ENCODE measurements at places on chromosomes 1 and 21. TPM values are rescaled to one million over a fixed set of nuclear protein-coding genes. Genes with fewer than 3 reads are reported as not detected.
A peak's percentile ranks its signal among the peaks of the same experiment; 100 is the strongest.

- H3K27me3 ChIP-seq = no peaks in the 10 kb centered on the region
- DNase-seq = no peak
- H3K4me3 ChIP-seq = no peak overlapping the region
- H3K4me1 ChIP-seq = no peaks in the 10 kb centered on the region
- H3K36me3 ChIP-seq = no peaks in the 10 kb centered on the region
Observed at GRCh38 chr1:237226177-237226944, 184.4 kb downstream of the RYR2 start.

GRCh38 chr21:45234965-45235364 is 52.7 kb downstream of the POFUT2 start:
- DNase-seq = no peak
- H3K4me1 ChIP-seq = no peaks in the 10 kb centered on the region

DNA sequence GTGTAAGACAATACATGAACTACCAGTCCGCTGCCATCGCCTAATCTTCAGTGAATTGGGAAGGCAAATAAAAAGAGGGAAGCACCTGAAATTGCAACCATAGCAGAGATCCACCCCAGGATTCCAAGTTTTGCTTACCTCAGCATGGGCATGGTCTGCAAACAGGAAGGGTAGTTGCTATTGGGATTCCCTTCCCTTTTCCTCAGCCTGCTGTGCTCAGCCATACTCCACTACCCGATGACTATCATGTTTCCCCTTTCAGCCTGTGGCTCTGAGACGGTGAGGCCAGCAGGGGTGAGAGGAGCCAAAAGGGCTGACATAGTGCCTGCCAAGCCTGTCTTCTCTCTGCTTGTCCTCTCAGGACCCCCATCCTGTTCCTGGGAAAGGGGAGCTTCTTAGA is 64.2 kb downstream of the GPR137B start:
- no peak overlapping the region for H3K27ac ChIP-seq
- H3K27me3 ChIP-seq = no peaks in the 10 kb centered on the region
- H3K36me3 ChIP-seq = no peaks in the 10 kb centered on the region
- no peak for DNase-seq

- peak overlapping the region; percentile 19 for H3K4me3 ChIP-seq
- no peak for DNase-seq
- no peaks in the 10 kb centered on the region for H3K36me3 ChIP-seq
- no peaks in the 10 kb centered on the region for H3K27me3 ChIP-seq
- no peak overlapping the region for H3K27ac ChIP-seq
Observed at GRCh38 chr1:196877964-196878363, 9.9 kb upstream of the CFHR4 start.

DNA sequence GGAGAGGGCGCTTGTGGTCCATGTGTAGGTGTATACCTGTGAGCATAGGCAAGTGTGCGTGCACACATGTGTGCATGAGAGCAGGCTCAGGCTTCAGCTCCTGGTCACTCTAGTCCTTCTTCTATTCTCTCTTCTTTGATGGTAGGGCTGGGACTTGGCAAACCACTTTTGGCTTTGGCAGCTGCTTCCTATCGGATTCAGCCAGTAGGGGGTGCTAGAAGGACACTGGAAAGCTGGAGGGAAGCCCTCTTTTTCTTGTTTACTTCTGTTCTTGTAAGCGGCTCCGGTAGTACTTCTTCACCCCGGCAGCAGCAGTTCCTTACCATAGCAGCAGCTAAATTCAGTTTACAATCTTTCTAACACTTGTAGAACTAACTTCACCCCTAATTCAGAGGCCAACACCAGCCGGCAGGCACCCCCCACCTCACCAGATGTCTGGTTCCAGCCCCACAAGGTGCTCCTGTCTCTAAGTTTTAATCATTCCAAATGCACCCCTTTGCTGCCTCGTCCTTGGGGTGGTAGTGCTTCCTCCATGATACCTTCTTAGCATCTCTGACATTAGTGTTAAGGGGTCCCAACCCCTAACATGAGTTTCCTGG is 25.1 kb downstream of the NENF start:
- no peak for DNase-seq
- H3K4me1 ChIP-seq = peaks cover 14% of the 10 kb centered on the region
- no peak overlapping the region for H3K4me3 ChIP-seq
- no peaks in the 10 kb centered on the region for H3K36me3 ChIP-seq

GRCh38 chr1:32825181-32825580 is 7.7 kb downstream of the S100PBP start:
- H3K27ac ChIP-seq = no peak overlapping the region
- no peak for DNase-seq
- peaks cover 8% of the 10 kb centered on the region for H3K4me1 ChIP-seq
- no peaks in the 10 kb centered on the region for H3K27me3 ChIP-seq
- no peak overlapping the region for H3K4me3 ChIP-seq
- H3K36me3 ChIP-seq = peaks cover 49% of the 10 kb centered on the region

GRCh38 chr1:3834701-3835100 is 22.3 kb downstream of the CEP104 start:
- no peaks in the 10 kb centered on the region for H3K27me3 ChIP-seq
- H3K4me3 ChIP-seq = no peak overlapping the region
- H3K4me1 ChIP-seq = no peaks in the 10 kb centered on the region
- no peak overlapping the region for H3K27ac ChIP-seq

DNA sequence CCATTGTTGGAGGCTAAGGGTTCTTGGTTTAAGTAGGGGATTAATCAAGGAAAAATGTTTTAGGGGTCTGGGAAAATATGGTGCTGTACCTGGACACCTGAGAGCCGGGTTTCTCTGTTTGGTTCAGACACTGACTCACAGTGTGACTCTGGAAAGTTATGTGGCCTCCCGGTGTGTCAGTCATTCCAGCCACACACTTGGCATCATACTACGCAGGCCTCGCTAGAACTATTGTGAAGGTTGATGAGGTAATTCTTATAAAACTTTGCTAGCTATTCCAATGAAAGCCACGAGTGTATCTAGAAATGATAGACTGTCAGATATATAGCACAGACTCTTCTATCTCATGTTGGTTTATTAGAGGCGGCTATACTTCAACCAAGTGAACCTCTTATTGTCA is 4.8 kb upstream of the CAMSAP2 start:
- peaks cover 6% of the 10 kb centered on the region for H3K4me1 ChIP-seq
- no peaks in the 10 kb centered on the region for H3K36me3 ChIP-seq
- H3K27me3 ChIP-seq = no peaks in the 10 kb centered on the region

GRCh38 chr1:206925106-206925736 is 3.5 kb upstream of the FCMR start:
- DNase-seq = peak; percentile 83
- no peaks in the 10 kb centered on the region for H3K36me3 ChIP-seq
- H3K27ac ChIP-seq = no peak overlapping the region
- H3K4me3 ChIP-seq = no peak overlapping the region
- H3K4me1 ChIP-seq = peaks cover 42% of the 10 kb centered on the region
- H3K27me3 ChIP-seq = no peaks in the 10 kb centered on the region

DNA sequence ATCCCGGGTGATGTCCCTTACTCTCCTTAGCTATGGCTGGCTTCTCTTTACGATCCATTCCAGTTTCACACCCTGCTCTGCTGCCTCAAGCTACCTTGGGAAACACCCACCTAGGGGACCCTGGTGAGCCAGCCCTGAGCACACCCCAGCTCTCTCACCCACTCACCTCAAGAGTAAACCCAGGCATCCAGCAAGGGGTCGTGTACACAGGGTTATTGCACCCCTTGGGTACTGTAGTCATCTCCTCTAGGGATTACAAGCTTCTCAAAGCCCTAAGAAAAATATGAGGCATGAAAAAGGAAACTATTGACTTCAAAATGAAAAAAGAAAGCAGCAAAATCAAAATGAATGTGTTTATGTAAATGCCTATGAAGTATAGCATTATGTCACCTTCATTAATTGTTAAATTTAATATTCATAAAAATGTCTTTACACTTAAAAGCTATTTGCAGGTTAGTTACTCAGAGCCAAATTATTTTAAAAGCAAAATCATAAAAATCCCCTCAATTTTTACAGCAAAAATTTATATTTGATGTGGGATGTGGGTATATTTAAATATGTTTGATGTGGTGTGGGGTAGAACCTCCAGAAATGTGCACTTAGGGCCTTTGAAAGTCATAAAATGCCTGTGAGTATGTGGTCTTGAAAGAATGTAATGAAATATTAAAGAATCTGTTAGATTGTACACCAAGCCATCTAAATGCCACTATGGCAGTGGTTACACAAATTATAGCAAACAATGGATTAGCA is 190.3 kb downstream of the C1orf94 start:
- H3K4me1 ChIP-seq = no peaks in the 10 kb centered on the region
- DNase-seq = no peak
- H3K36me3 ChIP-seq = no peaks in the 10 kb centered on the region
- H3K27ac ChIP-seq = no peak overlapping the region
- no peaks in the 10 kb centered on the region for H3K27me3 ChIP-seq
- H3K4me3 ChIP-seq = no peak overlapping the region

DNA sequence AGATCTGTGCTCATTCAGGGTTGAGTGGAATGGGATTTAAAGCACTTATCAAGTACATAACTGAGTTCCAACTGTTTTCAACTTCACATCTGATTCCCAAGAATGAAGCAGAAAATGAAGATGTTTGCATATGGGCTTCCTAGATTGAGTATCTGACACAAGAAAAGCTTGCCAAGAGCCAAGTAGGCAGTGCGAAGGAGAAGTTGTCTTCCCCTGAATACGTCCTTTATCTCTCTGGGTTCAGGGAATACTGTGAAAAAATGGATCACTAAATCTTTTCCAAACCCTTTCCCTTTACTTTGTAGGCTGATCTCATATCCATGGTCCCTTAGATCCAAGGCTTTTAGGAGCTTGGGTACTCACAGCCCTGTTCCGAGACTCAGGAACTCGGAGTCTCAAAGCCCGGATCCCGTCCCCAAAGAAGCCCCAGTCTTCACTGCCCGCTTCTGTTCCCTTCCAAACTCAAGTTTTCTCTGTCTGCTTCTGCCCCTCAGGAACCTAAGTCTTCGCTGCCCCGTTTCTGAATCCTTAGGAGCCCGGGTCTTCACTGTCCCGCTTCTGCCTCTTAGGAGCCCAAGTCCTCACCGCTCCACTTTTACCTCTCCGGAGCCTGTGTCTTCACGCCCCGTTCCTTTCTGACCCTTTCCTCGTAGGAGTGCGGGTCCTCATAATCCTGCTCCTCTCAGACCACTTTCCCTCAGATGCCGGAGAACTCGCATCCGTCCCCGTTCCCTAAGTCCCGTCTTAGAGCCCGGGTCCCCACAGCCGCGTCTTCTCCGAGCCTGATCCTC is 616 bp downstream of the TAF12 start:
- H3K36me3 ChIP-seq = no peaks in the 10 kb centered on the region
- peak overlapping the region; percentile 81 for H3K4me3 ChIP-seq
- H3K27ac ChIP-seq = peak overlapping the region; percentile 95
- no peak for DNase-seq
- H3K27me3 ChIP-seq = no peaks in the 10 kb centered on the region

DNA sequence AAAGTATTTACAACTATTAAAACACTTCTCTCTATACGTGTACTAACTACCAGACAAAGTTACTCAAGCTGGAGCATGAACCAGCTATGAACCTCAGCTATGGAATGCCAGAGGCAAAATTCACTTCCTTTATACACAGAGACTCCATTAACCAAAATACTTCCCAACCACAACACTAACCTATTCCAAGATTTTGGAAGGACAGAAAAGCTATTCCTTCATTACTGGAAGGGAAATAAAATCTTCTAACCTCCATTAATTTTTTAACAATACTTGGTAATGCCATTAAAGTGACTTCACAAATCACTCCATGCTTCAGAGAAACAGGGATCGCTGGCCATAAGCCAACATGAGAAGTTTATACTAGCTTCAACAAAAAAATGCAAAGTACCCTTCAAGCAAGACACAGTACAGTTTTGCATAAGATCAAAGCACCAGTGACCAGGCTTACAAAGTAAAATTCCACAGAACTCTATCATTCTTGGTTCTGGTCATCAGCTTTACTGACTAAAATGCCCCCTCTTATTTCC is 58.0 kb downstream of the PUM1 start:
- H3K36me3 ChIP-seq = peaks cover 43% of the 10 kb centered on the region
- DNase-seq = no peak
- peaks cover 39% of the 10 kb centered on the region for H3K4me1 ChIP-seq
- H3K27ac ChIP-seq = no peak overlapping the region
- H3K4me3 ChIP-seq = no peak overlapping the region

DNA sequence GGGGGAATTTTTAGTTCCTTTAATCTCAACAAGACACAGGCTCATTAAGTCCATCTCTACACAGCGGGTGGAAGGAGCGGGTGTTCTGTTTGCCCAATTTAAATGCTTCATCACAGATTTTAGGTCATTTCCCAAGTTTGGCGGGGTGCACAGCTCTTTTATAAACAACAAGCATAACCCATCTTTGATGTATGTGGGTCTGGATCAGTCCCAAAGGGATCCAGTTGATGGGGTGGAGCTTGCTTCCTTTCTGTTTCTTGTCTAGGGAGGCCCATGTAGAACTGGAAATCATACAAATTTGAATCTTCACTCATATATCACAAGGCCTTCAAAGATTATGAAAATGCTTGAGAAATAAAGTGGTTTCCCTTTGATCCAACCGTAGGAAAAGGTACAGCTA is 140.5 kb upstream of the C8B start:
- H3K36me3 ChIP-seq = no peaks in the 10 kb centered on the region
- H3K27me3 ChIP-seq = no peaks in the 10 kb centered on the region
- no peak for DNase-seq
- no peak overlapping the region for H3K27ac ChIP-seq
- no peak overlapping the region for H3K4me3 ChIP-seq
- H3K4me1 ChIP-seq = no peaks in the 10 kb centered on the region

MACF1 gene
- total RNA-seq = 506 TPM

C1orf226 gene
- total RNA-seq = 6.3 TPM

BMP8B gene
- total RNA-seq = 1.7 TPM

SLC39A1 gene
- total RNA-seq = 98.4 TPM

UCHL5 gene
- 26.0 TPM for total RNA-seq

ARHGAP29 gene
- 63.8 TPM for total RNA-seq

Measured in lower lobe of right lung (tissue), 2 donors.